D341Med (cell line): ENCODE measurements at places on chromosomes 5 and 9.

DNA sequence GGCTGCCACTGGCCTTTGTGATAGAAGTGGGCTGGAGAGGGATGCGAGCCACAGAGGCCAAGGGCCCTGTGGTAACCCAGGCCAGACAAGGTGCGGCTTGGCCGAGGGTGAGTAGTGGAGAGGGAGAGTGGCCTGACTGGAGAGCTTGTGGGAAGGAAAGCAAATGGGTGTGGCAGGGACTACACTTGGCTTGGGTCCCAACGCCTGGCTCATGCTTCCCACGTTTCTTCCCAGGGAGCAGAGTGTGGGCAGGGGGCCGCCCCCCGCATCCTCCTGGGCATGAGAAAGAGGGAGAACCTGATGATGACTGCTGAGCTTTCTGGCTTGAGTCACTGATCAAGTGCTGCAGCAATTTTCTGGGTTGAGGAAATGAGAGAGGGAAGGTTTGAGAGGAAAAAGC, 95.7 kb downstream of the ANKH start:
- no peak for DNase-seq

GRCh38 chr5:102700916-102701315, 54.2 kb upstream of the PAM start:
- DNase-seq: no peak

DNA sequence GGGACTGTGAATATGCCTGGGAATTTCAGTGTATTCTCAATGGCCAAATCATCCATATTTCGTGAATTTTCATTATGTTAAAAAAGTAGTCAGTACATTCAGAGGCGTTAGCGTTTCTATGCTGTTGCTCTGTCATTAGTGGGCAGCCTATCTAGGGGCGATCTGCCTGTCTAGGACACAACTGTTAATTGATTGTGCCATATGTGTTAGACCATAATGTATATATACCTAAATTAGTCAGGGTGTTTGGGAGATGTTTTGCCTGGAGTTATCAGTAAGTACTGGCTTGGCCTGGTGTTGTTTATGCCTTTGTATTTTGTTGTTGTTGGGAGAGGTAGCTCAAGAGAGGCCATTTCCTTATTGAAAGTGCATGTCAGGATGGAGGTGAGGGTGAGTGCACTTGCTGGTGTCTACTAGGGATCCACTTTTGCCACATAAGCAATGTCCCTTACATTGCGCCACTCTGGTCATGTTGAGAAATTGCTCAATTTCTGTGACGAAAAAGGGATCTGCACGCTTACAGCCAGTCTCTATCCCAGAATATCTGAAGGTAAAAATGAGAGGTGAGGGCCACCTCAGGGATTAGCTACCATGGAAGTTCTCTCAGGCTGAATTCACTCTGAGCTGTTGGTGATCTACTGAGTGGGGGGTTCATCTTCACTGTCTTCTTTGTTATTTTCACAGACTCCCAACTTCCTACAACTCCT, 123.3 kb downstream of the ST8SIA4 start:
- DNase-seq: no peak

GRCh38 chr5:38208782-38209378, 49.5 kb upstream of the EGFLAM start:
- peak; percentile 77 for DNase-seq

DNA sequence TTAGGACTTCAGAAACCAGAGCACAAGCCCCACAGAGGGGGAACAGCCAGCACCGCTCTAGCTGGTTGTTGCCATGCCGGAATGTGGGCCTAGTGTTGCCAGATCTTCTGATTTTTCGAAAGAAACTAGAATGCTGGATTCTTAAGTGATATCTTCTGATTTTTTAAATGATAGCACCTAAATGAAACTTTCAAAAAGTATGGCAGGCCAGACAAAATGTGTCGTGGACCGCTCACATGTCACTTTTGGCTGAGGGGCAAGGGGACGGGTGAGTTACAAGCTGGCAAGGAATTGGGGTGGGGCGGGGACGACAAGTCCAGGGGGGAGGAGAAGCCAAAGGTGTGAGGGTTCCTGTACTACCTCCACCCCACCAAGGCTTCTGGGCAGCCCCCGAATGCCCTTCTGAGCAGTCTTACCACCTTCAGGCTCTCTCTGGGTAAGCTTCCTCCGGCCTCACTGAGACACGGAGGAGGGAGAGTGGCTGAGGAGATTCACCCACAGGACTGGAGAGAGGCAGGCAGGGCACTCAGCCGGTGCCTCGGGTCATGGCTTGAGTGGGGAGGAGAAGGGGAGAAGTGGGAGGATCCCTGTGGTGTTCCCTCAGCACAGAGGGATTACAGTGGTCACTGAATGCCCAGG, 10.3 kb downstream of the B4GALT7 start:
- no peak for DNase-seq

- DNase-seq: no peak
Observed at GRCh38 chr9:129725795-129726251, 27.0 kb downstream of the PTGES start.

DNA sequence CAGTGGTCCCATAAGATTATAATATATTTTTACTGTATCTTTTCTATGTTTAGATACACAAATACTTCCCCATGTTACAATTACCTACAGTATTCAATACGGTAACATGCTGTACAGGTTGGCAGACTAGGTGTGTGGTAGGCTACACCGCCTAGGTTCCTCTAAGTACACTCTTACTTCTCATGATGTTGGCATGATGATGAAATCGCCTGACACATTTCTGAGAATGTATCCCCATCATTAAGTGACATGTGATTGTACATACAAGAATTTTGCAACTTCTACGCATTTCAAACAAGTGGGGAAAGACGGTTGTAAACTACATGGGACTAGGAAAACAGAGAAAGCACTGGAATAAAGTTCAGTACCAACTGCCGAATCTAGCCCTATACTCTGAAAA, 53.3 kb downstream of the SETX start:
- DNase-seq: no peak

- no peak for DNase-seq
Observed at GRCh38 chr5:63573380-63573779, 388.9 kb downstream of the HTR1A start.

- DNase-seq: no peak
Observed at GRCh38 chr5:93164690-93165089, 416.3 kb downstream of the NR2F1-AS1 start.

DNA sequence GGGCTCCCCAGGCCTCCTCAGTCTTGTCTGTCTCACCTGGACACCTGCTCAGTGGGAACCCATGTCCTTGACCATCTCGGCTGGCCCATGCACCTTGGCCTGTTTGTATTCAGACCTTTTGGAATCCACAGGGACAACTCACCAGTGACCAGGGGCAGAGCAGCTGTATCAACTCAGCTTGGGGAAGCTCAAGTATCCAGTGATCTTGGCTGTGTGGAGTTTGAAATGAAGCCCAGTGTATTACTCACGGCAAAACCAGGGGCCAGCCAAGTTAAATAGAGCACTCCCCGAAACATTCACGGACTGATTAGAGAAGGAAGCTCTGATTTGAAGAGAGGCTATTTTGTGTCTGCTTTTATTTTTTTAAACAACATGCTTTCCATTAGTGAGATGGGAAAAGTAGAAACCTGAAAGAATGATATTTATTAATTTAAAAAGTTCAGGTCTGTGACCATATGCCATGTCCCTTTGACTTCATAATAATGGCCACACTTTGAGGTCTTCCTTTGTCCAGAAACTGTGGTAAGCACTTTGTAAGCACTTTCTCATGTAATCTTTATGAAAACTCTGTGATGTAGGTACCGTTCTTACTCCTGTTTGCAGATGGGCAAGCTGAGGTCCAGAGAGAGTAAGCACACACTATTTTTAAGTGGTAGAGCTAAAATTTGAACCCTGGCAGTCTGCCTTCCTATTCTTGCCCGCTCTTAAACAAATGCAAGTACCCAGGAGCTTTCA, 656.5 kb downstream of the BNC2 start:
- DNase-seq: no peak

DNA sequence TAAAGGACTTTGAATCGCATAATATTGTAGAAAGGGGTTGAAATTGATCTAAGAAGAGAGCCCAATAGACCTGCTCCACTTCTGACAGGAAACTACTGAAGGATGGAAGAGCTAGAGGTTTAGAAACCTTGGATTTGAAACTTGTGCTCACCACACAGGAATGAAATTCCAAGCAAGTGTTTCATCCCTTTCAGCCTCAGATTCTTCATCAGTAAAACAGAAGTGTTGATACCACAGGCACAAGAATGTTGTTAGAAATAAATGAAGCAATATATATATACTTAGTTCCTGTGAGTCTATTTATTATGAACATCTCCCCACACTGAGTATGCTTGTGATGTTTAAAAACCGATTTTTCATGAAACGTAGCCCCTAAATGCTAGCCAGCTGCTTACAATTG, 43.8 kb downstream of the PRRC1 start:
- no peak for DNase-seq

GRCh38 chr5:98050583-98050982, 722.9 kb upstream of the RGMB start:
- no peak for DNase-seq

GRCh38 chr5:91420879-91421278, 37.8 kb upstream of the ARRDC3 start:
- DNase-seq: no peak

DNA sequence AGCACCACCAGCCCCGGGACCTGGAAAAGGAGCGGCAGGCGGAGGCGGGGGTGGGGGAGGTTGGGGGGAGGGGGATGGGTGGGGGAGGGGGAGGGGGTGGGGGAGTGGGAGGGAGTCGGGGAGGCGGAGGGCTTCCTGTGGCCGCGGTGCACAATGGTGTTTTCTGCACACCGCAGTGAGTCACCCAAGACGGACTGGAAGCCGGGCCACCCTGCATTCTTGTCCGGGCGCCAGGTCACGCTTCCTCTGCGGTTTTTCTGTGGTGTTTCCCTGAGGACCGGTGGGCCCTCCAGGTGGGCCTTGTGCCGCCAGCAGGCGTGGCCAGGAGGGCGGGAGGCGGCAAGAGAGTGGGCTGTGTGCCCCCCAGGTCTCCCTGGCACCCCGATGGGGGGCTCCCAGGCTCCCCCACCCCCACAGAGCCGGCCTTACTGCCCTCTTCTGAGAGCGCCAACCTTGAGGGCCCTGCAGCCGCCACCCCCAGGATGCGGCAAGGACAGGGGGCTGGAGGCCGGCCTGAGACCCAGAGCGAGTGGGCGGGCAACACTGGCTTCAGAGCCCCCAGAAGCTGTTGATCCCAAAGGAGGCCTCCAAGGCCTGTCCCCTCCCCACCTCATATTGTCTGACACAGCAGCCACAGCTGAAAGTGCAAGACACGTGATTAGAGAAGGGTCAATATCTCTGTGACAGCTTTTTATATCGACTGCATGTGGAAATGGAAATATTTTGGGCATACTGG, 11.1 kb downstream of the EXD3 start:
- no peak for DNase-seq

DNA sequence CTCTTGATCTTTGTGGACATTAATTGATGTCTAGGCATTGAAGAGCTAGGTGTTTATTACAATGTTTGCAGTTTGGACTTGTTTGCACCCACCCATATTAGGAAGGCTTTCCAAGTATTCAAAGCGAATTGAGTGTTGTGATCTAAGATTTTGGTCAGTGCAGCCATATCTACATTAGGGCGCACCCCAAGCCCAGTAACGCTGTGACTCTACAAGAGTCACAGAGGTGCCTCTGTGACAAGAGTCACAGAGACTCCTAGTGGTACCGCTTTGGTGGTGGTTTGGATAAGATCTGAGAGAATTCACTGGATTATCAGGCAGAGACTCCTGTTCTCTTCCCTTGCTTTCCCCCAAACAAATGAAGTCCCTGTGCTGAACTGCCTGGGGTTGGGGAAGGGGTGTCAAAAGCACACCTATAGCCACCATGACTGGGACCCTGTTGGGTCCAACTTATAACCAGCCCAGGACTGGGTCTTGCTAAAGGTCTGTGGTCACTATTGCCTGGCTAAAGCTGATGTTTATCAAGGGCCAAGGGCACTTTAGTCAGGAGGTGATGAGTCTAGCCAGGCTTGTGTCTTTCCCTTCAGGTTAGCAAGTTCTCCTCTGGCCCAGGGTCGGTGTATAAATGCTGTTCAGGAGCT, 114.1 kb upstream of the RIOK2 start:
- DNase-seq: peak; percentile 57

DNA sequence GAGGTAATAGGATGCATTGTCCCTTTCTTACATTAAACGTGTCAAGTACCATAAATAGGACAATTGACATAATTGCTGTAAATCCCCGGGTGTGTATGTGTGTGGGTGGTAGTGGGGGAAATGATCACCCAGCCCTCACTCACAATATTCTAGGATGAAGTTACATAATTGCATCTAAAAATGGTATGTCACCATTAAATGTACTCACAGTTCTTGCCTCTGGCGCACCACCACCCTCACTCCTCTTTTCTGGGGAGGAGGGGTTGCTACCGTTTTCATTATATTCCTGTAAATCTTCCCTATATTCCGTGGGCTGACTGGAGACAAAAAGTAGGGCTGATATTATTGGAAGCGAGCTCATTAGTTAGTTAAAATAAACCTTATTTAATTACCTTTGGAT, 563.8 kb downstream of the TLR4 start:
- DNase-seq: no peak

DNA sequence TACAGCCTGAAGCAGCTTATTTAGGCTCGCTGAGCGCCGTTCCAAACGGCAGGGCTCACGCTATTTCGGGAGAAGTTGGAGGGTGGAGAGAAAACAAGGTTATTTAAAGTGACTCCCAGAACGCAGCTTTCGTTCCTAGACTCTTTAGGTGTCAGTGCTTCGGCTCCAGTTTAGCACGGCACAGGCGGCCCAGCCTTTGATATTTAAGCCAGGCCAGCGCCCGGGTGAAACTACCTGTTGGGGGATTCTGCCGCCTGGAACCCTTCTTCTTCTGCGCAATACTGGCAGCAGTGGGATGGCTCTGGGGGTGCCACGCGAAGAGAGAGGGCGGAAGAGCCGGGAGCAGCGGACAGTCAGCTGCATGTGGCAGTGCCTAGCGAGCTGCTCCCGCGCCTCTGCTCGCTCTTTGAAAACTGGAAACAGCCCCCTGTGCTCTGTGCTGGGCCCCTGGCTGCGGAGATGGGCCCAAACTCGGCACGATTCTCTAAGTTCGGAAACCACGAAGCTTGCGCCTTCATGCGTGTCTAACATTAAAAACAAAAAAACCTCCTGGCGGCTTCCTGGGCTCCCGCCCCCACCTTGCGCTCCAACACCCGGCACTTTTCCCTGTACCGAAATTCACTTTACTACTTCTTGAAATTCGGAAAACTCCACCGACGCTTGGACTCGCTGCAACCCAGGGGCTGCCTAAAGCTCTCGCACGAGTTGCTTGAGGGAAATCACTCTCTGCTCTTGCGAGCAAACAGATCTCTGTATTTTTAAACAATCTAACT, 34.6 kb upstream of the NFIB start:
- DNase-seq: no peak

DNA sequence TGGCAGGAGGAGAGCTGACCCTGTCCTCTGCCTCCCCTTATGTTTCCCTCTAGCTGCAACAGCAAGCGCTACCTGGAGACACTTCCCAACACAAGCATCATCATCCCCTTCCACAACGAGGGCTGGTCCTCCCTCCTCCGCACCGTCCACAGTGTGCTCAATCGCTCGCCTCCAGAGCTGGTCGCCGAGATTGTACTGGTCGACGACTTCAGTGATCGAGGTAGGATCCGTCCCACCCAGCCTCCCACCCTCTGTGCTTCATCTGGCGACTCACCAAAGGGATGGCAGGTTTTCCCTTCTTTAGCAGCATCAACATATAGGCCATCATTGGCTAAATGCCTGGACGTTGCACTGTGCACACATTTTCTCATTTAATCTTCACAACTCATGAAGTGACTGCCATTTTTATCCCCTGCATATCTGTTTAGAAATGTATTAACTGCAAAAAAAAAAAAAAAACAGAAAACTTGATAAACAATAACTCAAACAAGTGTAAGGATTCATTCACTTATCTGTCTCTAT, 116.2 kb upstream of the SAP30L start:
- no peak for DNase-seq

- peak; percentile 79 for DNase-seq
Observed at GRCh38 chr5:149367249-149367971, 9.6 kb downstream of the PCYOX1L start.
